ENCODE measurements at places on chromosomes 2 and 18.

DNA sequence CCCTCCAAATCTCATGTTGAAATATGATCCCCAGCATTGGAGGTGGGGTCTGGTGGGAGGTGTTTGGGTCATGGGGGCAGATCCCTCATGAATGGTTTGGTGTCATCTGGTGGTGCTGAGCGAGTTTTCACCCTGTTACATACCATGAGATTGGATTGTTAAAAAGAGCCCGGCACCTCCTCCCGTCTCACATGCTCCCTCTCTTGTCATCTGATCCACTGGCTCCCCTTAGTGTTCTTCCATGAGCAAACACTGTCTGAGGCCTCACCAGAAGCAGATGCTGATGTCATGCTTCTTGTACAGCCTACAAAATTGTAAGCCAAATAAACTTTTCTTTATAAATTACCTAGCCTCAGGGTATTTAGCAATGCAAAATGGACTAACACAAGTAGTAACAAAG lies 405.0 kb upstream of the SLC39A10 start:
- DNase-seq, result no peak

DNA sequence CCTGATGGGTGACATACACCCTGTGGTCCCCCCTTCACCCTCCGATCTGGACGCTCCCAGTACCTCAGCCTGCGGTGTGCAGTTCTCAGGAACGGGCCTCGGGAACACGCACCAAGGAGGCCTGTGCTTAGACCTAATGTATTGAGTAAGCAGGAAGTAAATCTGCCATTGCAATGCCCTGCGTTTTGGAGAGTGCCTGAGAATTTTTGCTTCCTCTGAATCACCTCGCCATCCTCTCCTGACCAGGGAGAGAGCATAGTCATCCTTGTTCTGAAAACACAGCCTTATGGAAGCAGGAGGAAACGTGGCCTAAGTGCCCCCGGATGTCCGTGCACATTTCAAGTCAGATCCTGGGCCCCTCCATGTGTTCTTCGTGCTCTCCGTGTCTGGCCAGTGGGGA lies 272.2 kb downstream of the NDUFA10 start:
- no peak for DNase-seq

- DNase-seq, result no peak
These were observed 157.0 kb downstream of the MGAT5 start for GRCh38 chr2:134410831-134411231.

DNA sequence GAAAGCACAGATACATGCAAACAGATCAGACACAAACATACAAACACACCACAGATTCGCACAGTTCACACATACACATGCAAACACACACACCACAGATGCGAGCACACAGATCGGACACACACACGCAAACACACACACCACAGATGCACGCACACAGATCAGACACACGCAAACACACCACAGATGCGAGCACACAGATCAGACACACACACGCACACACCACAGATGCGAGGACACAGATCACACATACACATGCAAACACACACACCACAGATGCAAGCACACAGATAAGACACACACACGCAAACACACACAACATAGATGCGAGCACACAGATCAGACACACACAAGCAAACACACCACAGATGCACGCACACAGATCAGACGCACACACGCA lies 149.0 kb downstream of the PXDN start:
- no peak for DNase-seq

DNA sequence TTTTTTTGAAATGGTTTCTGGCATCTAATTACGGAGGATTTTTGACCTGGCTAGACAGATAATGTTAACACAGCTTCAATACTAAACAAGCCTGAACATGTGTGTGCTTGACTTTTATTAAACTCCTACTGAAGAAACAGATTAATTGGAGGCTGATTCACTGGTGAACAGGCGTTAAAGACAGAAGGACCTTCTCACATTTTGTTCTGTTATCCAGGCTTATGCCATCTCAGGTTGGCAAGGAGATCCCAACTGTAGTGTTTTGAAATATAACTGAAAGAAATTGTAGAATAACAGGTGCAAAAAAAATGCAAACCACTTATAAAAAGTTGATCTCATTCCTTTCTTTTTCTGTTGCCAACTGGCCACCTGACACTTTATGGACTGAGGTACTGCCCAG lies 269.6 kb downstream of the ARHGAP15 start:
- DNase-seq, result no peak

DNA sequence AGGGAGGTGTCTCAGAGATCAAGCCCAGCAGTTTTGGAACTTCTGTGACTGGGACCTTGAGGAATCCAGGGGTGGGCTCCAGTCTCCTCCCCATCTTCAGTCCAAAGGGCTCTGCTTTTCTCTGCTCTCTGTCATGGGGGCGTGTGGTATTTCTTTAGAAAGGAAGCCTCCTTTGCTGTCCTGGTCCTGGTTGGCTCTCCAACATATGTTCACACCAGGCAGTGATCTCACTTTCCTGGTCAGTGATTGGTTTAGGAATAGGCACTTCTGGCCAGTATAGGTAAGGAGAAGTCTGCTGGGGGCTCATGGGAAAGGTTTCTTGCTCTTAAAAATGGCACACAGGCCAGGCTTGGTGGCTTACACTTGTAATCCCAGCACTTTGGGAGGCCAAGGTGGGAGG lies 115.5 kb upstream of the HAAO start:
- DNase-seq, result no peak

DNA sequence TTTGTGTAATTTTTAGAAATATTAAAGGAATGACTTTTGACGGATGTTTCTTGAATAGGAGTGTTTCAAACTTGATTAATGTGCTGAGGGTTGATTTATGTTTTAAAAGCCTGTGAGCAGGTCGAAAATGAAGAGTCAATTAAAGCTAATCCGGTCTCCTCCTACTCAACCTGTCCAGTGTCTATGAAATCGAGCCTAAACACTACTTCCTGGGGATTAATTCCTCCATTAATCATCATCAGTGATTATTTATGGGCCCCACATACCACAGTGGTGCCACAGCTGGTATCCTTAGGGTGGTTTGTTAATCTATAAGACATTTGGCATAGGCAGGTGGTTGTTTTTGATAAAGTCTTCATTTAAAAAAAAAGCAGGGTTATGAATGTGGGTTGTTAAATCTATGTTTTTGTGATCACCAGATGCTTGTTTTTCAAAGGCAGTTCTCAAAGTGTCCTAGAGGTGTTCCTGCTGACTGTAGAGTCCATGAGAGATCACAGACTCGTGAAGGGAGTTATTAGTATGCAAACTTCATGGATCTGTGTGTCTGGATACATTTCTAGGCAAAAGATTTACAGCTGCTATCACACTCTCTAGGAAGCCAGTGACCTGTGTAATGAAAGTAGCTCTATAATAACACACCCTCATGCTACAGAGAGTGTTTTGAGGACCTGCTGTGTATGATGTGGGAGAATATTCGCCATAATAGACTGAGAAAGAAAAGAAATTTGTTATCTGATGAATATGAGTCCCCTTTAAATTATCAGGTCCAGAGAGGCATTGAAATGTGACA lies 308.6 kb downstream of the AKAIN1 start:
- no peak for DNase-seq

- DNase-seq, result no peak
These were observed 238.1 kb downstream of the LPIN1 start for GRCh38 chr2:11984316-11985158.

DNA sequence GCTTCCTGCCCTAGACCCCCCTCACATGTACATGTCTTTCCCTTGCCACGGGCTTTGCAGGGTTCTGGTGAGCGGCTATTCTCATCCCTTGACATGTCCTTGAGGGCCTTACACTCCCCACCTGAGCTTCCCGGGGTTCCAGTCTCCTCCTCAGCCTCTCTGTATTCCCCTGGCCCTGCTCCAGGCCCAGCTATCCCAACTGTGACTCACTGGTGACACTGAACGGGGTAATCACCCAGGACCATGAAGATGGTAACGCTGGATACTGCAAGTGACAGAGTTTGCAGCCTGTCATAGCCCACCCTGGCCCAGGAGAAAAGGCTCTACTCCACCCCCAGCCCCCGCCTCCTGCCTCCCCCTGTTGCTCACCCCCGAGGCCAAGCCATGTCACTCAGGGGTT lies 27.3 kb downstream of the KIF3C start:
- DNase-seq, result no peak

- no peak for DNase-seq
These were observed 85.3 kb downstream of the ZEB2 start for GRCh38 chr2:144434425-144435222.

- DNase-seq, result no peak
These were observed 326.7 kb downstream of the MTX2 start for GRCh38 chr2:176595986-176596385.

DNA sequence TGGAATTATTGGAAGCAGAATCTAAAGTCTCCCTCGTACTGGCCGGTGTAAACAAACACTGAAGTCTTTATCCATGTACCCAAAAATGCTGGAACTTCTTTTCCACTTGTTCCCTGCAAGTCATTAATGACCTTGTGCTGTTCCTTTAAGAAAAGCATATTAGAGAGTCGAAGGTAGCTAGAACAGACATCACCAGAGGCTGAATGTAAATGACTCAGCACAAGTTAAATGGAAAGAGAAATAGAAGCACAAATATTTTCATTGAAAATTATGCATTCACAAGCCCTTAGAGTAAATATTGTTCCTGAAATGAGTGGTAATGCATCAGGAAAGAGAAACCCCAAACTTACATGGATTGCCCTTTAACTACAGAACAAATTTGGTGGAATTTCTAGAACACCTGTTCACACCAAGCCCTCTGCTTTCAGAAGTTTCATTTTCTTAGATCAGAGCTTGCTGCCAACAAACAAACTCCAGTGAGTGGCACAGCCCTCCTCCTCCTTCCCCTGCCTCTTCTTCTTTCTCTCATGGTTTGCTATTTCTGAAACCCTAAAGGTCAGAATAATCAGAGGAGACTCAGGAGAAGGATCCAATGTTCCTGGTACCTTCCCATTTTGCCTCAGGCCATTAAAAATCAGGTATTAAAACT lies 264.3 kb downstream of the TXNL1 start:
- no peak for DNase-seq

DNA sequence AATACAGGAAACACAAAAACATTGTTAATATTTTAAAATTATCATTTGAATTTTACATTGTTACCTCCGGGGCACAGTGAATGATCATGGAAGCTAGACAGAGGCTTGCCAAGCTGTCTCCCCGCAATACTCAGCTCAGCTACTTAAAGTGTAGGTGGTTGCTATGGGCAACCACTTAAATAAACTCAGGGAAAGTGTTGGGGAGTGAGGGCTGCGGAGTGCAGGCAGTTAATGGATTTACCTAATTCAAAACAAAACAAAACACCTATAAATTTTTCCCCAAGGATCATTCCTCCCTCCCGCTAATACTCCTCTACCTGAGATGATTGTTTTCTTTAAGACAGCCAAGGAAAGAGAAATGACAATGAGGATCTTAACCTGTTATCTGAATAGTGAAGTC lies 349.5 kb downstream of the TGIF1 start:
- DNase-seq, result no peak

DNA sequence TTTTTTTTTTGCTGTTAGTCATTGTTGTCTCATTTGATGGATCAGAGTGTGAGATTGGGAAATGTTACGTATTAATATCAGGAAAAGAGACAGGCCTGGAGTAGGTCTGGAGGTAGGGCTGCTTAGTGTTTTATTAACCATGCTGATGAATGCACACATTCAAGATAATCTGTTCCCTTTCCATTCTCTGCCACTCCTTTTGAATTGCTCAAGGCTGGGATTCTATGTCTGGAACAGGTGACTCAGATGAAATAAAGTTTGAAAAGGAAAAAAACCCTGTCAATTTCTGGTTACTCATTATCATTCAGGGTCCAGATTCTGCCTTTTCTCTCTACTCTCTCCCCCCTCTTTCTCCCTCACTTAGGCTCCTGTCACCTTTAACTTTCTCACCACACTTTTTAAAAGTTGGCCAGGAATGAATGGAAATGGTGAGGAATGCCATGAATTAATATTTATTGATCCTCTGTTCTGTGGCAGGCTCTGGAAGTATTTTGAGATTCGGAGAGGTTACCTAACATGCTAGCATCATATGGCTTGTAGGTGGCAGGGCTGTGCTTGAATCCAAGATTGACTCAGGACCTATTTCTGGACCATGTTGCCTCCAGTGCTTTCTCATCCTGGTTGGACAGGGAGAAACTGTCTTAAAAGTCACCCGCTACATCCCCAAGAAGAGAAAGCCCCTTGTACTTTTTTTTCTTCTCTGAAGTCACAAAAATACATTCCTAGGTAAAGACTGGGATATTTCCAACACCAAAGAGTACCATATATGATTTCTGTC lies 40.2 kb downstream of the MAP4K4 start:
- no peak for DNase-seq

Data from T-helper 22 cell (primary cell).